ENCODE measurements at places on chromosomes 1 and 21.
A peak's percentile ranks its signal among the peaks of the same experiment; 100 is the strongest.

DNA sequence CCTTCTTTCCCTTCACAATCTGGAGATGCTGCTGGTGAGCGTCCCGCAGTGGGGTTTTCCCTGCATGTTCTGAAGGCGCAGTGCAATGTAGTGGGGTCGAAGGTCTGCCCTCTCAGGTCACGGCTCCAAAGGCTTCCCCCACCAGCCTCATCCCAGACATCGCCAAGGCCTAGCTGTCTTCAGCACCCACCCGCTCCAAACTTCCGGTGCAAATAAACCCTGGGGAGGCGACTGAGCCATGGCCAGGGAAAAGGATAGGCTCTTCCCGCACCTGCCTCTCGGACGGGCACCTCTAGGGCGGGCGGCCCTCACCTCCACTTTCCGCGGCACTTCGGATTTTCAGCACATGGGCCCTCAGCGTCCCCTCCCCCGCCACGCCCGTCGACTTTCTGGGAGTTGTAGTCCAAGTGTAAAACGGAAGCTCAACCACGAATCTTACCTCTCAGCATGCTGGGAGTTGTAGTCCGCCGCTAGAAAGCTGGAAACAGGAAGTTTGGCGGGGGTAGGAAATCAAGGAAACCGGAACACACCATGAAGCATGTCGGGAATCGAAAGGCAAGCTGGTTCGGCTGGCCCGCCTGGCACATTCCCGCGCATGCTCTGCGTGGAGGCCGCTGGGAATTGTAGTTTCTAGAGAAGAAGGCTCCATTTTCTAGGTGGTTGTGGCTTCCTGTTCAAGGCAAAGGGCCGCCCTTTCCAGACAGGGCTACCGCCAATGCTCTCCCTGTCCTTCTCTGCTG is at the start of gene MRPL24:
Gene MRPL24 (minus strand): TSS at position 348 of the 740 bp plus-strand sequence. CDS start 2,384 bp downstream, outside the sequence.
- DNase-seq: peak; percentile 86

DNA sequence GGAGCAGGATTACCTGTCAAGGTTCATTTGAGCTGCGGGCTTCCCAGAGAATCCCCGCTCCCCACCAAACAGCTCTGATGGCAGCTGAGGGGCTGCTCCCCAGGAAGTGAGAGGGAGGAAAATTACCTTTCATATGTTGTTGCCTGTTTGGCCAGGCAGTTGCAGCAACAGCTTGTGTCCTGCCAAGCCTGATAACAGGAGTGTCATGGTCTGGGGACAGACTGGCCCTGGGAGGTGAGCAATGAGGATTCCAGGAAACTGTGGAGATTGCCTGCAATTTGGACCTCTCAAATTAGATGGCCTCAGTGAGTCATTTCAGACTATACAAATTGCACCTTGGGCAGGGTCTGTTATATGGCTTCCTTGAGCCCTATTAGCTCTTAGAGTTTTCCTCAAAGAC is 189.3 kb downstream of the PTPRU start:
- DNase-seq: no peak

GRCh38 chr1:204528677-204529076 is 12.5 kb downstream of the MDM4 start:
- no peak for DNase-seq

- no peak for DNase-seq
Measured at GRCh38 chr1:222904451-222904850, 89.6 kb downstream of the DISP1 start.

DNA sequence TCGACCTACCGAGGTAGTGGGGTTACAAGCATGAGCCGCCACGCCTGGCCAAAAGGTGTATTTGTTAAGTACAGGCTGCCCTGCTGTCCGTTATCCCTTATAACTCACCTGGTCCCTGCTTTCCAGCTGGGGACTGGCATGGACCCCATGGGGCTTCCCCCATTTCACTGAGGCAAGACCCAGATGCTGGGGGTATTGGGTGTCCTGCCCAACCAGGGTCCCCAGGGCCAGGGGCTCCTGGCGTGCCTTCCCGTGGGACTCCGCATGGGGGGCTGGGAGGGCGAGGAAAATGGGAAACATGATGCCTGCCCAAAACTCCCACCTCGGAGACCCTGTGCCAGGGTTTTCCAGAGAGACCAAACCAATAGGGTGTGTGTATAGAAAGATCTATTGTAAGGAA is 64.4 kb downstream of the FAAP20 start:
- DNase-seq: no peak

DNA sequence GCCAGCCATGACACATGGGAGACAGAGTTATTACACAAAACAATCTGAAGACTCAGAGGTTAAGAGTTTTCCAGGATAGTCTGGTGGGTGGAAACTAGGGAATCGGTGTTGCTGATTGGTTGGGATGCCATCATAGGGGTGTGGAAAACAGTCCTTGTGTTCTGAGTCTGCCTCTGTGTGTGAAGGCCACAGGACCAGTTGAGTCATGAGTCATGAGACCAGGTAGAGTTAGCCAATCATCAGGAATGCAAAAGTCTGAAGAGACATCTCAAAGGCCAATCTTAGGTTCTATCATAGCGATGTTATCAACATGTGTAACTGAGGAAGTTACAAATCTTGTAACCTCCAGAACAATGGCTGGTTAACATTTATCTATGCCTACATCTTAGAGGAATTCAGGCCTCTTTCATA is 49.7 kb upstream of the NEK7 start:
- no peak for DNase-seq

GRCh38 chr1:60746278-60746791 is 336.0 kb upstream of the NFIA start:
- no peak for DNase-seq

DNA sequence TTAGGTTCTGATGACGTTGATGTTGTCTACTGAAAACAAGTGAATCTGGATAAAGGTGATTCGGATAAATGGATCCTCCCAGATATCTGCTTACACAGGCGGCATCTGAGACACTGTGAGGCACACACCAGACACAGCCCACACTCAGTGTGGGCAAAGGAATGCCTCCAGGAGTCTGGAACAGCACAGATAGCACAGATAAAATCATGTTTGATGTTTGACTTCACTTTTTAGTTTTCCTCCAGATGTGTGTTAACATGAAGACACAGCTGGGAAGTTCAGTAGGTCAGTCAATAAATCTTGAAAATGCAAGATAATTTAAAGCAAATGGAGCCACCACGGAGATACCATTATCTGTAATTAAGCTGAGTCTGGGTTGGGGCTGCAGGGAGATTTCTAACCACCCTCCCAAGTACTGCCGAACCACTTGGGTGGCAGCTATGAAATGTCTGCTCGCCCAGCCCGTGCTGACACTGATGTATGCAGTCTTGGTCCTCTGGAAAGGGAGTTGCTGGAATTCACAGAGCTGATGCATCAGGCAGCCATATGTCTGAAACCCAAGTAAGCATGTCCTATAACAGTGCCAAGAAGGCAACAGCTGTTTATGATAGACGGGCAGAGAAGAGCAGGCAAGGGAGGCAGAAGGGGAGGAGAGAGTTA is 11.7 kb downstream of the CAPN9 start:
- no peak for DNase-seq

DNA sequence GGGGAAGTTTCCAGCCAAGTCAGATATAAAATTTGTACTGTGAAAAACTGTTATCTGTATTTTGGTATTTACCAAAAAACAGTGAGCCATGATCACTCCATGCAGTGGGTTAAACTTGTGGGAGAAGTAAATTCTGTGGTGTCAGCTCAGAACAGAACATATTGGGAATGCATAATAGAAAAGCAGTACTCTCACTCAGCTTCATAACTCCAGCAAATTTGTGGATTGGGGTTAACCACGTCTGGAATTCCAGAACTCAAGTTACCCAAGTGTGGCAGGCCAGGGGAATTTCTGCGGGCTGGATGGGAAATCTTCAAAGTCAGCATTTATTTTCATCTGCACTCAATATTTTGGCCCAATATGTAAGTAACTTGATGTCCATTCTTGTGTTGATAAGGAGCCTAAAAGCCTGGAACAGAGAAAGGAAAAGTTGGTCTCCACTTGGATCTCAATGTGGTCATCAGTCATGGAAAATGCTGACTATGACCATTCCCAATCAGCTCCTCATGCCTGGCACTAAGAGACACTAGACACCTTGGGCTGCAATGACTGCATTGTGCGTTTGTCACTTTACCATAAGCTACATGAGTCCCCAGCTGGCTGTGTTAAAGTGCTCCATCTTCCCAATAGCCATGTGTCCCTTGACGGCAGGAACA is 39.1 kb upstream of the ENAH start:
- DNase-seq: no peak

DNA sequence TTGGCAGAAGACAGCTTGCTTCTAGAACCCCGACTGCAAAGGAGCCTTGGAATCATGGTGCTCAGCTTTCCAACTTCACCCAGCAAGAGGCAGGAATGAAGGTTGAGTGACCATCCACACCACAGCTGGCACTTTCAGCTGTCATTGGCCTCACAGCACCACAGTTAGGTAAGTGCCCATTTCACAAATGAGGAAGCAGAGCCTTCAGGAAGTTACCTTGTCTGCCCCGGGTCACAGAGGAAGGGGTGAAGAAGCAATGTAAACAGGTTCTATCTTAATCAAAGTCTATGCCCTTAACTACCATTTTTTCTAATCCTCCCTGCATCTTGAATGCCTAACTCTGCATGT is 156.0 kb downstream of the GLUL start:
- DNase-seq: no peak

DNA sequence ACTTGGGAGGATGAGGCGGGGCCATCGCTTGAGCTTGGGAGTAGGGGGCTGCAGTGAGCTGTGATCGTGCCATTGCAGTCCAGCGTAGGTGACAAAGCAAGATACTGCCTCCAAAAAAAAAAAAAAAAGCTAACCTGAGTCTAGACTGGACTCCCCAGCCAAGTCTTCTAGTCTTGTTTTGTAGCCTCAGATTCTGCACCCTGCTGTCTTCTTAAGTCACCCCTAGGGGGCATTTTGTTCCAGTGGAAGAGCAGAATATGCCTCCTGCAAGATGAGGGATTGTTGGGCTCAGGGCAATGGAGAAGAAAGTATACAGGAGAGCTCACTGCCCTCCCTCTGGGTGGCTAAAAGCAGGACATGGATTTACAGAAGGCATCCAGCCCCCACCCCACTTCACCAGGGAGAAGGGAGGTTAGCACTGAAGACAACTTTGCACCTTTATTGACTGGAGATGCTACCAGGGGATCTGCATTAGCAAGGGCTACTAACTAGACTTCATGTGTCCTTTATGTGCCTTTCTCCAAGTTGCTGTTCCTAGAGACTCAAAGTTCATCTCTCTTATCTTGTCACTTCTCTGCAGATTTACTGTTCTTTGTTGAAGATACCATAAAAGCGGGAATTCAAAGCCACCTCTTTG is 15.3 kb upstream of the RNF187 start:
- DNase-seq: no peak

DNA sequence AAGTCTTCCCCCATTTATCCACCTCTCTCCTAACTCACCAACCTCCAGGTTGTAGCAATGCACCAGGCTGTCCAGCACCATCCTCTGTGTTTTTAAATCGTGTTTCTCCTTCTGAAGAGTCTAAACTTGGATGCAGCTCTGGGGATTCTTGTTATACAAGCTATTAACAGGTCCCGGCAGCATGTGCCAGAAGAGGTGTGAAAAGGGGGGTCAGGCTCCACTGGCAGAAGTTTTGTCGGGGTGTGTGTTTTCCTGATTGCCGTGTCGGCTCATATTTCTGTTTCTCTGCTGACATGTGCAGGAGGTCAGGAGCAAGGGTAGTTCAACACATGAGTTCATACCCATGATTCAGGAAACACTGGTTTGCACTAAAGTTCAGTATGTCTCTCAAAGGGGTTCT is 658.6 kb upstream of the CAMK1G start:
- DNase-seq: no peak

GRCh38 chr1:183372586-183373230 is 45.5 kb downstream of the NMNAT2 start:
- DNase-seq: no peak

DNA sequence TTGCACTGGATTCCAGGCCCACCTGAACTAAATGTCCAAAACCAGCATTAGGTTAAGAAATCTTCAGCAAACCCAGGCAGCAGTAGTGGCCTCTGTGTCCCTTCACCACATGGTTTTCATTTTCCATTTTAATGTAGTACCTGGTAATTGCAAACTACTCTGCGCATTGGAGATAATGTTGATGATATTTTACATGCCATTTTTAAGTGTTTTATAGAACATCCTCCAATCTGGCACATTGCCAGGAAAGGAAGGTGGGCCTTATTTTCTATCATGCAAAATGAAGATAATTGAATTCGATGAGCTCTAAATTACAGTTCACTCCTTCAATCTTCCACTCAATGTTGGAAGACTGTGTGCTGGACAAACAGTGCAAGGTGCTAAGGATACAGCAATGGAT is 89.5 kb downstream of the ZC3H11B start:
- DNase-seq: no peak

DNA sequence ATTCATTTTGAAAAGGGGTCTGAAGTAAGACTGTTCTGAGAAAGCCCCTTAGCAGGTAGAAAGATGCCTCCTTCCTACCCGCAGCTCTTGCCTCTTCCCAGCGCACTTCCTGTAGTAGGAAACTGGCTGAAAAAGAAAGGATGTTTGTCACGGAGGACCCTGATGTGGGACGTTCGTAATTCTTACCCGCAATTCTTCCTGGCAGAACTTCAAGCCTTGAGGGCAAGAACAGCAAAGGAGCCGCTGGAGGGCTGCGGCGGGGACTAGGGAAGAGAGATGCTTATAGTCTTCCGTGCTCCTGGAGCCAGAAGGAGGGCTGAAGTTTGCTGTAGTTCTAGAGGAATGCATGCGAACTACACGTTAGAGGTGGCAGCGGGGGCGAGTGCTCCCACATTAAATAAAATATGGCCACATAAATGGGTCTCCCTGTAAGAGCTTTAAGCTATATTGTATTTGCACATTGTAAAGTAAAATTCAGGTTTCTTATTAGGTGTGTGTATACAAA is 6.3 kb downstream of the C1orf53 start:
- no peak for DNase-seq

DNA sequence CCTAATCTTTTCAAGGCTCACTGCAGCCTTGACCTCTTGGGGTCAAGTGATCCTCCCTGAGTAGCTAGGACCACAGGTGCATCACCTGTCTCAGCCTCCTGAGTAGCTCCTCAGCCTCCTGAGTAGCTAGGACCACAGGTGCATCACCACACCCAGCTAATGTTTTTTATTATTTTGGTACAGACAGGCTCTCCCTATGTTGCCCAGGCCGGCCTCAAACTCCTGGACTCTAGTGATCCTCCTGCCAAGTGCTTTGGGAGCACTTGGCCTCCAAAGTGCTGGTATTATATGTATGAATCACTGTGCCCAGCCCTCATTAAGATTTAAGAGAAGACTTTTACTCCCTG is 58.5 kb upstream of the S1PR1 start:
- DNase-seq: no peak

- no peak for DNase-seq
Measured at GRCh38 chr21:45178971-45179370, 104.6 kb downstream of the ADARB1 start.

GRCh38 chr1:211738691-211739301 is 63.4 kb upstream of the NEK2 start:
- DNase-seq: no peak

DNA sequence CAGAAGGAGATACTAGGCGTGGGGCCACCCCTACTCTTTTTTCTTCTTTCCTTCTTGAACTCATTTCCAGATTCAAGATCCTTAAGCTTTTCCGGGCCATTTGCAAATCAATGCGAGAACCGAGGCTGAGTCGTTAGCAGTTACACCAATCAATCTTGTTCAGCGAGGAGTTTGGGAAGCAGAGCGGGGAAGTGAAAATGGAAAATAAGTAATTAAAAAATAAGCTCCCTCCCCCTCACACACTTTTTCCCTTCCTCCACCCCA is 1.7 kb upstream of the NEGR1 start:
- DNase-seq: no peak

Measured in activated CD4-positive, alpha-beta T cell treated with anti-CD3 and anti-CD28 coated beads, Interleukin-2, amount 50 U/mL, for 24 hours (primary cell).